ENCODE measurements at places on chromosomes 6 and 20.
A peak's percentile ranks its signal among the peaks of the same experiment; 100 is the strongest.

DNA sequence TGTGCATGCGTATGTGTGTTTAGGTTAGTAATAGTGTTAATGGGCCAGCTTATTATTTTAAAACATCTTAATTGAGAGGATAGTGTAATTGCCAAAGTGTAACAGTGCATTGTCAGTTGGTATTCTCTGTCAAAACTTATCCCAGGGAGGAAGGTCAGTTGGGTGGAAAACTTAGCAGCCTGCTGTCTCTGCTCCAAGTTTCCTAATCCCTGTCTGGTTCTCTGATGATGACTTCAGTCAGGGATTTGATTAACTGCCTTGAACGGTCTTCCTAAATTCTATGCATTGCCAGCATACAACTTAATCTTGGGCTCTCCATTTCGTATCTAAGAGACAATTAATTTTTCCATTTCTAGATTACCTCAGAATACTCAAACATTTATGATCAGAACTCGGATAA, 51.1 kb downstream of the L3MBTL3 start:
- no peak for DNase-seq

GRCh38 chr6:128099571-128100197, 198.8 kb upstream of the THEMIS start:
- DNase-seq: no peak

DNA sequence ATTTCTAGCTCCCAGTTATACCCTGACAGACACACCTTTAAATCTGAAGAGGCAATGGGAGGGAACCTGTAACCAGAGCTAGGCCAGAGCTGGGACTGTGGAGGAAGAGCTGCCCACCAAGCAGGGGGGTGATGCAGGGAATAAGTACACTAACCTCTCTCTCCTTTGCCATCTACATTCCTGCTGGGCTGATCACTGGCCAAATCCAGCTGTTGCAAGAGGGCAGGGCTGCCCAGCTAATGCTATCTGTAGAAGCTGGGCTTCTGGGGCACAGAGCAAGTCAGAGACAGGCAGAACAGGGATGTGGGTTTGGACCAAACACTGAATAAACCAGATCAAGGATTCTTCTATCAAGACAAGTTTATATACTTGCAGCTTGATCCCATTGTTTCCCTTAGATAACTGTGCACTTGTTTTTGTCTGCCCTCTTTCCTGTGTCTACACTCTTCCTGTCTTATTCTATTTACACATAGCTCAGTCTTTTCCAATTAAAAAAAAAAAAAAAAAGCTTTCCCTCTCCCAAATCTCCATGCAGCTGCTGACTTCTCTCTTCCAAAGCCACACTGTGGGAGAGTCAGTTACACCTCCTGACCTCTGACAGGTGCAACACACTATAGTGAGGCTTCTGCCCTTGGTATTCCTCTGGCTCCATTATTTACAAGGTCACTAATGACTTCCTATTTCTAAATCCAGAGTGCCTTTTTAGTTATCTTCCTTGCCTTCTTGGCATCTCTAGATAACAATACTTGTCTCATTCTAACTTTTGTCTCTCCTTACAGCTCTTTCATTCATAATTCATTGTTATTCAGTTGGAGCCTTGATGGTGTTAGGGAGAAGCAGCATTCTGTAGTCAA, 43.7 kb downstream of the TRIM38 start:
- no peak for DNase-seq

DNA sequence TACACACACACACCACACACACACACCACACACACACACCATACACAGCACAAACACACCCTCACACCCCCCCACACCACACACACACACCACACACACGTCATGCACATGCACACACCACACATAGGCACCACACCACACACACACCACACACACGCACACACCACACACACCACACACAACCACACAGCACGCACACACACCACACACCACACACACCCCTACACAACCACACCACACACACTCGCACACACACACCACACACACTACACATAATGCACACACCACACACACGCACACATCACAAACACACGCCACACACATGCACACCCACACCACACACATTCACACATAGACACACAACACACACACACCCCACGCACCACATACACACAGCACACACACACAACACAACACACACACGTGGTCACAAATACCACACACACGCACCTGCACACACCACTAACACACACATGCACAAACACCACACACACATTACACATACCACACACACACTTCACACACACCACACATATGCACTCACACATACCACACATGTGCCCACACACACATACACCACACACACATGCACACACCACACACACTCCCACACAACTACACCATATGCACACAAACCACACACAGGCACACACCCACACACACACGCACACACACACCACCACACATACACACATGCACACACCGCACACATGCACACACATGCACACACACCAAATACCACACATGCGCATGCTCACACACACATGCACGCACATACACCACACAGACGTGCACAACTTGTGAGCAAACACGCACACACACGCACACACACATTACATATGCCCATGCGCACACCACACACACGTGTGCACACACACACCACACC, 9.4 kb upstream of the ACSS1 start:
- no peak for DNase-seq

DNA sequence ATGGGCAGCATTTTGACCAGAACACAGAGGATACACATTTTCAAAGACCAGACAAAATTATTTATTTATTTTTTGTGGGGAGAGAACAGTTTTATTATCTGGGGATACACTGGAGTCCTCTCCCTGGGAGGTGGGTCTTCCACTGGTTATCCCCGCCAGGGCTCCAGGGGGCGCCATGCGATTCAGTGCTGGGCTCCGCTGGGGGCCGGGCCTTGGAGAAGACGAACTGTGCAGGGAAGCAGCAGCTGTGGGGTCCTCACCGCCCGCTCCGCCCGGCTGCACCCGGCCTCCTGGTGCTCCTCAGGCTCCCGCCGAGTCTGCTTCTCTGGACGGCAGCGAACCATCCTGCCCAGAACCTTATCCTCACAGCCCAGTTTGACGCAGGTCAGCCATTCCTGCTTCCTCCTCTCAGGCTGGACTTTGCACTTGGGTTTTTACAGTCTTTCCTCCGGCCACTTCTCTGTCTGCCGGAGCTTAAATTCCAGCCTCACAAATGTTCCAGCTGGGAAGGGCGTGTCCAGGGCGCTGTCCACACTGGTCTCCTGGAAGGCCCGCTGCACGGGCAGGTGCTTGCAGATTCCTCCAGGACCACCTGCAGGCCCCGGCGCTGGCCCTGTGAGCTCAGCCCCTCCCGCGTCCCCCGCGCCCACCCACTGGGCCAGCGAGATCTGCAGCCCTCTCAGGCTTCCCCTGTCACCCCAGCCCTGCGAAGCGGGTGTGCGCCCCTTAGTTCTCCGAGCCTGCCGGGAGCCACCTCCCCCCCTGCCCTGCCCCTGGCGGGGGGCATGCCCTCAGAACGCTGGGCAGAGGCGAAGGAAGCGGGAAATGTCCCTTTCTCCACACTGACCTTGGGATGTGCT, 1830.0 kb upstream of the DEFB115 start:
- DNase-seq: peak; percentile 30

- DNase-seq: no peak
Measured at GRCh38 chr6:139296927-139297326, 5.1 kb upstream of the TXLNB start.

DNA sequence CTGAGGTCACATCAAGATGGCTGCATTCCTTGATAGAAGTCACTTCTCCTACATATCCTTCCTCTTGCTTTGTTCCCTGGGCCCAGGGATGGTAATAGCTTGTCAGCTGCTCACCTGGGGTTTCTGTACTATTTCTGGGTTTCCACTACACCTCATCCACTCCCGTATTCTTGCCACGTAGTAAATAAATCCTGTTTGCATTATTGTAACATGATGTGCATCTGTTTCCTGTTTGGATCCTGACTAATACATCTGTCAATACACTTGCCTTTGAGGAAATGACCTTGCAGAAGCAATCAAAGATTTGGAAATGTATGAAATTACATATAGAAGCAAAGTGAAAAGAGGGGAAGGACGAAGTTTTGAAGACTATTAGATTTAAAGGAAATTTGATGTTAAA, 619.0 kb downstream of the PHF3 start:
- no peak for DNase-seq

GRCh38 chr20:4060064-4060795, 44.9 kb upstream of the RNF24 start:
- DNase-seq: no peak

DNA sequence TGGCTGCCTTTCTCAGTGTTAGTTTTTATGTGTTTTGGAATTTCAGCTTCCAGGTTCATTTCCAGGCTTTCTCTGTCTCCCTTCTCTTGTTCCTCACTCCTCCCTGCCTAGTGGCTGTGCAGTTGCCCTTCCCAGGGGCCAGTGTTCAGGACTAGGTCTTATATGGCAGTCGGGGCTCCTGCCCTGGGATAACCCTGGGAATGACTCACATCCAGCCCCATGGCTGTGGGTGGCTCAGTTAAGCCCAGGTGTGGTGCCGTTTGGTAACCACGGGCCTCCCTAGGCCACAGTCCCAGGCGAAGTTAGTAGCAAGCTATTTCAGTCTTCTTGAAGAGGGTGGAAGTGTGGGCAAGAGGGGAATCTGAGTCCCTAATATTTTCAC, 57.4 kb upstream of the DDR1 start:
- DNase-seq: no peak

GRCh38 chr6:21309807-21310221, 283.7 kb upstream of the SOX4 start:
- no peak for DNase-seq

GRCh38 chr6:52394251-52394666, 25.9 kb upstream of the EFHC1 start:
- DNase-seq: peak; percentile 71

GRCh38 chr6:134047673-134048072, 4.8 kb downstream of the SLC2A12 start:
- no peak for DNase-seq

GRCh38 chr20:40339661-40340449, 349.2 kb downstream of the MAFB start:
- no peak for DNase-seq

- peak; percentile 59 for DNase-seq
Measured at GRCh38 chr6:37033255-37033654, 27.8 kb downstream of the FGD2 start.

DNA sequence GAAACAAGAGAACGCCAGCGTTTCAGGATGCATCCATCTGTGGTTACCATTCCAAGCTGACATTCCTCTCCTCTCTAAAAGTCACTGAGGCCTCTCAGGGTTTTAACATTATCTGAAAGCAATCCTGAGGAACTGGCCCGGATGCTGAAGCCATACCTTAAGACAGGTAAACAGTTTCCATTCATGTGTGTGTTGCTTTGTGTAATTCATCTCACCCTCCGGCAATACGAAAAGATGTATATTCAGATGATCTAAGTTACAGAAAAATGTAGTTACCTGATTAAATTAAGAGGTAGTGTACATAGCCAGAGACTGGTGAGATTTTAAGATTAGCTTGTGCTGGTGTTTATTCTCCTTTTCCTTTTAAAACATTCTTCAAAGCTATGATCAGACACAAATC, 68.4 kb upstream of the BACH2 start:
- DNase-seq: no peak

GRCh38 chr6:27474172-27474465, 1.2 kb upstream of the ZNF184 start:
- DNase-seq: no peak

DNA sequence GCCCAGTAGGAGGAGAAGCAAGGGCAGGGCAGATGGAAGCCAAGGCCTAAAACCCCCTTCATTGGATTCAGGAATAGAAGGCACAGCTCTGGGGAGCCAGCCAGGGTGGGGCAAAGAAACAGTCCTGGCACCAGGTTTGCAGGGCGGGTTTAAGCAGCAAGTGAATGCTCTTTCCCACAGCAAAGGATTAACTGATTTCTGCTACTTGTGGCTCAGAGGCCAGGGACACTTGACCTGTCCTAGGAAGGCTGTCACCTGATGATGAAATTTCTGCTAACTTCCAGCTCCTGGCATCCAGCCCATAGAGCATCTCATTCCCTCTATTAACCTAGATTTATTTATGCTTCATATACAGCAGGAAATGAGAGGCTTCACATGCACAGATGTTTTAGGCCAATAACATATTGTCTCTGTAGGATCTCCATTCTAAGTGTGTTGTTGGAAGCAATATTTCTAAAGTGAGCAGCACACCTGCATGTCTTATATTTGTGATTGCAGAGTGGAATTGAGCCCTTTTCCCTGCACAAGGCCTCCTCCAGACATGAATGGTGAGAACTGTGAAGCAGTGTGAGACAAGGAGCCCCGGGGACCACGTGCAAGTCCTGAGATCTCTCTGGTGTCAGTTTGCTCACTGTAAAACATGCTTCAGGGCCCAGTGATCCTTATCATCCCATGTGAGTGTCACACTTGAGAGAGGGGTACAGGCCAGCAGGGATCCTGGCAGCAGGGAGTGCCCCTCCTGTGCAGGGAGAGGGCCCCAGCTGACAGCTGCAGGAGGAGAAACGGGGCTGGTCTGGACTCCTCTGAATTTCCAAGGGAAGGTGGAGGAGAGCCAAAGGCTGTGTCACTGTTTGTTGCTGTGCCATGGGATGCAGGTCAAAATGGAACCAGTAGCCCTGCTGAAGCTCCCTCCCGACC, 41.1 kb upstream of the CST5 start:
- DNase-seq: no peak

DNA sequence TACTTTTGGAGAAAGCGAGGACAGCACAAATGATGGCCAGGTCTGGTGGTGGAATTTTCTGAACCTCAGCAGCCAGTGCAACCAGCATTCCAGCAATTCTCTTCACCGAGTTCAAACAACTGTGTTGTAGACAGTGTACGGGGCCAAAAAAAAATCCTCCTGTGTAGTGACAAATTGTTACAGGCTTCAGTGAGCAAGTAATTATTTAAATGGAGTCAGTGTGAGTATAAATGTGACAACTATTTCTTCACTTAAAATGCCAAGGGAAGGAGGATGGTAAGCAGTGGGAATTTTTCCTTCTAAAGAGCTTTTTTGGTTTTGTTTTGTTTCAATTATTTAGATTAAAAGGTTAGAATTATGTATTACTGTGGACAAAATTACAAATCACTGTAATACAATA, 154.1 kb downstream of the TMEM242 start:
- DNase-seq: no peak

GRCh38 chr6:76247527-76247926, 175.1 kb upstream of the IMPG1 start:
- DNase-seq: no peak

- no peak for DNase-seq
Measured at GRCh38 chr6:43760210-43761168, 9.5 kb upstream of the VEGFA start.
